ENCODE measurements at places on chromosomes 5 and 9.

DNA sequence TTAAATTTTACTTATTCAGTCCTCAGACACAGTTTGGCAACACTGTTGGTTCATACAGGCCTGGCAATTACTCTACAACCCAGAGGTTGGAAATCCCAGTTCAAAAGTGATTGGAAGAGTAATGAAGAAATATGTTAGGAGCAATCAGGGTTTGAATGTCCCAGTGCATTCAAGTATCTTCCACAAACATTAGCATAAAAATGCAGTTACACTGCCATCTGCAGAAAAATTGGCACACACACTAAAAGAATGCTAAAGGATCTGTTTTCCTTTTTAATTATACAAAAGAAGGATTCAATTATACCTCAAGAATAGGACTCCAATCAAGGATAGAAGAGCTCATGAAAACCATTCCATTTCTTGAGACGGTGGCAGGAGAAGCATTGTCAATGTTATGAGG, 130.2 kb downstream of the DNAH5 start:
- no peaks in the 10 kb centered on the region for H3K27me3 ChIP-seq
- no peaks in the 10 kb centered on the region for H3K4me1 ChIP-seq
- H3K27ac ChIP-seq: no peak overlapping the region
- DNase-seq: no peak
- H3K4me3 ChIP-seq: no peak overlapping the region

GRCh38 chr5:6176102-6176693, 202.1 kb downstream of the MED10 start:
- H3K27me3 ChIP-seq: no peaks in the 10 kb centered on the region
- H3K4me3 ChIP-seq: no peak overlapping the region
- no peaks in the 10 kb centered on the region for H3K36me3 ChIP-seq
- no peak for DNase-seq

DNA sequence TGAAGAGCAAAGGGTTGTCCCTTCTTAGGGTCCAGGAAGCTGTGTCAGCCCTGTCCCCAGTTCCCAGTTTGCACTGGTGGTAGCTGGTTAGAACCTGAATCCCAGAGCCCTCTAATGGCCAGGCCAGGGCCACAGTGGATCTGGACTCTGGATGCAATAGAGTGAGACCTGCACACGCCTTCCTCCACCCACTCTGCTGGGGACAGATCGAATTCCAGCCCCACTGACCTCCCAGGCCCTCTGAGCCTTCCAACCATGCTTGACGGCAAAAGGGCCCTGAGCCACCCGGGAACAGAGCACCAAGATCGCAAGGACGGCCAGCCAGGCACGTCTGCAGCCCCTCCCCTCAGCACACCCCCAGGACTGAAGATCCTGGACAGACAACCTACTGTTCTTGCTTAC, 23.7 kb downstream of the NAIF1 start:
- no peaks in the 10 kb centered on the region for H3K36me3 ChIP-seq
- H3K4me1 ChIP-seq: no peaks in the 10 kb centered on the region
- peaks cover 2% of the 10 kb centered on the region for H3K27me3 ChIP-seq
- no peak overlapping the region for H3K27ac ChIP-seq
- no peak for DNase-seq

DNA sequence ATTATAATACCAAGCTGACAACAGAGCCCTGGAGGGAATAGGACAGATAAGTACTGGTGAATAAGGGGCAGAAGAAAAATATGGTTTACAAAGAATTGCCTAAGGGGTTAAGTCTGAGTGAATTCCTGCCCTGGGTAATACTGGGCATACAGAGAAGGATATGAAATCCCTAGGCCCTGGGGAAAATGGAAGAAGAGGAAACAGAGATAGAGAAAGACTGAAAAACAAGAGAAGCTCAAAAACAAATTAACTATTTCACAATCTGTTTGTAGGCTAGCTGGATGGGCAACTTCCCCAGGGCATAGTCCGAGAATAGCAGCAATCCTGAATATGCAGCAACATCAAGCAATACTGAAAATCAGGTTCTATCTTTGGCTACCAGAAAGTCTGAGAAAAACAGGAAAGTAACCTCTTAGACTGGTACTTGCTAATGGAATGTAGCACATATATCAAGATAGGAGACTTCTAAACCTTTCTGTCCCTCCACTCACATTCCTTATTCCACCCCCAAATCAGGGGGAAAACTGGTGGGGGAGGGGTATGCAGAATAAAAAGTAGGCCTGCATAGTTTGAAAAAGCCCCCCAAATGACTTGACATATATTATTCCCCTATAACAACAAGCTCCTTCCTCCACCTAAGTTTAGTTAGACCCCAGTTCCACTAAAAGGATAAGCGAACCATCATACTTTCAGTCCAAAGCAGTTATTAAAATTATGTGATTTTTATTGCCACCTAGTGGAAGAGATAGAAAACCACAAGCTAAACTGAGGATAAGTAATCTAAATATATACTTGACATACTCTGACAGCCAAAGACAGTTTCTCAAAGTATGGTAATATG, 20.6 kb downstream of the SLC38A9 start:
- no peak overlapping the region for H3K27ac ChIP-seq
- no peaks in the 10 kb centered on the region for H3K4me1 ChIP-seq
- no peaks in the 10 kb centered on the region for H3K27me3 ChIP-seq
- H3K36me3 ChIP-seq: no peaks in the 10 kb centered on the region

GRCh38 chr5:8870959-8871355, 674.9 kb downstream of the SEMA5A start:
- H3K4me3 ChIP-seq: no peak overlapping the region
- no peaks in the 10 kb centered on the region for H3K36me3 ChIP-seq
- H3K27ac ChIP-seq: no peak overlapping the region
- no peaks in the 10 kb centered on the region for H3K27me3 ChIP-seq

GRCh38 chr5:65668696-65669095, 43.9 kb downstream of the SHLD3 start:
- peaks cover 3% of the 10 kb centered on the region for H3K4me1 ChIP-seq
- H3K27ac ChIP-seq: no peak overlapping the region
- no peaks in the 10 kb centered on the region for H3K27me3 ChIP-seq
- peaks cover 1% of the 10 kb centered on the region for H3K36me3 ChIP-seq
- no peak for DNase-seq

GRCh38 chr5:139226131-139226530, 28.0 kb upstream of the SIL1 start:
- no peaks in the 10 kb centered on the region for H3K36me3 ChIP-seq
- no peak overlapping the region for H3K4me3 ChIP-seq
- no peaks in the 10 kb centered on the region for H3K4me1 ChIP-seq
- H3K27me3 ChIP-seq: peaks cover 2% of the 10 kb centered on the region

- no peak for DNase-seq
- no peak overlapping the region for H3K27ac ChIP-seq
- H3K4me3 ChIP-seq: no peak overlapping the region
- H3K36me3 ChIP-seq: no peaks in the 10 kb centered on the region
- peaks cover 5% of the 10 kb centered on the region for H3K27me3 ChIP-seq
- peaks cover 10% of the 10 kb centered on the region for H3K4me1 ChIP-seq
These were observed 5.9 kb upstream of the CXXC5 start for GRCh38 chr5:139642213-139642612.

- no peak for DNase-seq
- no peaks in the 10 kb centered on the region for H3K27me3 ChIP-seq
- H3K27ac ChIP-seq: no peak overlapping the region
- H3K36me3 ChIP-seq: no peaks in the 10 kb centered on the region
- no peaks in the 10 kb centered on the region for H3K4me1 ChIP-seq
- H3K4me3 ChIP-seq: no peak overlapping the region
These were observed 34.3 kb upstream of the FRMD3 start for GRCh38 chr9:83572524-83572923.

DNA sequence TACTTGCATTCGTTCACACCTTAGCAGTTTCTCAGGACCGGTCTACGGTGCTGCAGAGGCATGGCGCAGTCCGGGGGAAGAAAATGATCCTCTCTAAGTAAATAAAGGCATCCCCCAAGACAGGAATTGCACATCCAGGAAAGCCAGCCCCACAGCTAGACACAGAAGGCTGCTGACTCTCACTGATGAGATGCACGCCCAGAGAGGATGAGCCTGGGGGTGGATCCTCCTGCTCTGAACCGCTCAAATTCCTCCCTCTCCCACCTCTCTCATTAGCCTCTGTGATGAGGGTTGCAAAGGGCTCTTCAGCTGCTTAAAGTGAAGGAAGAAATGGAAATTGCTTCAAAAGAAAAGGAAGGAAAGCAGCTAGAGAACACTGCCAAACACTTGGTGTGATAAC, 132.4 kb downstream of the TTLL11 start:
- H3K27ac ChIP-seq: no peak overlapping the region
- H3K27me3 ChIP-seq: no peaks in the 10 kb centered on the region
- no peak overlapping the region for H3K4me3 ChIP-seq
- no peaks in the 10 kb centered on the region for H3K36me3 ChIP-seq

GRCh38 chr5:173217626-173218397, 17.2 kb downstream of the NKX2-5 start:
- H3K4me1 ChIP-seq: no peaks in the 10 kb centered on the region
- DNase-seq: no peak
- no peaks in the 10 kb centered on the region for H3K27me3 ChIP-seq
- H3K36me3 ChIP-seq: no peaks in the 10 kb centered on the region
- no peak overlapping the region for H3K27ac ChIP-seq
- H3K4me3 ChIP-seq: no peak overlapping the region

GRCh38 chr5:110289512-110289810, 437.0 kb downstream of the TMEM232 start:
- H3K4me1 ChIP-seq: peaks cover 7% of the 10 kb centered on the region
- H3K27ac ChIP-seq: no peak overlapping the region
- H3K4me3 ChIP-seq: no peak overlapping the region
- DNase-seq: no peak
- no peaks in the 10 kb centered on the region for H3K27me3 ChIP-seq

GRCh38 chr9:121599872-121600585, 51.4 kb upstream of the DAB2IP start:
- peak overlapping the region; percentile 57 for H3K4me3 ChIP-seq
- no peak overlapping the region for H3K27ac ChIP-seq
- no peak for DNase-seq
- peaks cover 10% of the 10 kb centered on the region for H3K27me3 ChIP-seq
- H3K4me1 ChIP-seq: peaks cover 21% of the 10 kb centered on the region

- no peaks in the 10 kb centered on the region for H3K27me3 ChIP-seq
- no peaks in the 10 kb centered on the region for H3K36me3 ChIP-seq
- no peak overlapping the region for H3K4me3 ChIP-seq
- H3K4me1 ChIP-seq: no peaks in the 10 kb centered on the region
These were observed 21.7 kb downstream of the SLC6A18 start for GRCh38 chr5:1246711-1247431.

- H3K27me3 ChIP-seq: no peaks in the 10 kb centered on the region
- no peak for DNase-seq
- H3K4me3 ChIP-seq: no peak overlapping the region
- H3K4me1 ChIP-seq: no peaks in the 10 kb centered on the region
- H3K27ac ChIP-seq: no peak overlapping the region
These were observed 129.9 kb downstream of the BAAT start for GRCh38 chr9:101254733-101255433.

DNA sequence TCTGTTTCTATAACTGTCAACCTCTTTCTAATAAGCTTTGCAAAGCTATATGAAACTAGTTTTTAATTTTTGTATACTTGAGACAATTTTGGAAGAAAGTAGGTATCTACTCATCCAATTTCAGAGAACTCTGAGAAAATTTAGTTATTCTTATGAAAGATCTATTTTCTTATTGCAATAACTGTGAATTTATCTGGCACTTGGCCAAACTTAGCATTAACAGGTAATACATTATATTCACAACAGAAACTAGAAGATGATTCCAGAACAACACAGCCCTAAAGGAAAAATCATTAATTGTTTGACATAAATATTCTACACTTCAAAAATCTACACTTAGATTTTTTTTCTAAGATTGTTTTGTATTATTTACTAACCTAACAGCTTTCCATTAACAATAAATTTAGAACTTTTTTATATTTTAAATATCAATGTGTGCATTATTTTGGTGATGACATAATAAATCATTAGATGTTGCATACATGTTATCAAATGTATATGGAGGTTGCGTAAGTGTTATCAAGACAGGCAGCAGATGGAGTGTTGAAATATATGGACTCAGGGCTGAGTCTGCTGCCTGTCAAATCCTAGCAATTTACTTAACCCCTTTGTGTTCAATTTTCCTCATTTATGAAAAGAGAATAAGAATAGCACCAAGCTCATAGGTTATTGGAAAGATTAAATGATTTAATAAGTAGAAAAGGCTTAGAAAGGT, 141.8 kb downstream of the MUSK start:
- no peak overlapping the region for H3K27ac ChIP-seq
- no peak overlapping the region for H3K4me3 ChIP-seq
- DNase-seq: no peak
- peaks cover 3% of the 10 kb centered on the region for H3K4me1 ChIP-seq
- no peaks in the 10 kb centered on the region for H3K36me3 ChIP-seq
- no peaks in the 10 kb centered on the region for H3K27me3 ChIP-seq

DNA sequence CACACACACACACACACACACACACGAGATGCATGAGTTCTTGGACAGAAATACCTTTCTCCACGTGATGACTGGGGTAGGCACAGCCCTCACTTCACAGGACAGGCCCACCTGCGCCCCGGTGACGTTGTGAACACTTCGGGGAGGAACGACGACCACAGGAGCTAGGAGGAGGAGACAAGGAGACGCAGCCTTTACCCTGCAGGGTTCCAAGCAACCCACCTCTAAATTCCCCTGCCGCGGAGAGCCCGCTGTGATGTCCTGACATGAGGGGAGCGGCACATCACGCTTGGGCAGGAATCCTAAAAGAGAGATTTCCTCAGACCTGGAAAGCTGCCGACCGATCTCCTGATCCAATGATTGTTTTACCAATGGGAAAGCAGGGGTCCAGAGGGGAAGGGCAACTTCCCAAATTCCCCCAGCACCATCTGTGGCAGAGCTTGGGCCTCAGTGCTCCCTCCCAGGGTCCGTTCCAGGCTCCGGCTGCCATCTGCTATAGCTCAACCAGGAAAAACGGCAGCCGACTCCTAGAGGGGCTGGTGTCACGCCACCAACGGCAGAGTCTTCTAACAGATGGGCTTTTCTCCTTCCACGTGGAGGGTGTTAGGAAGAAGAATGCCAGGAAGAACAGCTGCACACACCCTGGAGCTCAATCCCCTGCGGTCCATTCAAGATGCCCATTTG, 10.1 kb downstream of the IGFBPL1 start:
- H3K27me3 ChIP-seq: peaks cover 18% of the 10 kb centered on the region
- H3K4me3 ChIP-seq: no peak overlapping the region
- H3K27ac ChIP-seq: no peak overlapping the region
- no peaks in the 10 kb centered on the region for H3K4me1 ChIP-seq

- peaks cover 4% of the 10 kb centered on the region for H3K27me3 ChIP-seq
- H3K27ac ChIP-seq: no peak overlapping the region
- H3K4me1 ChIP-seq: no peaks in the 10 kb centered on the region
- DNase-seq: no peak
These were observed 8.6 kb upstream of the PRRC1 start for GRCh38 chr5:127508644-127509373.

DNA sequence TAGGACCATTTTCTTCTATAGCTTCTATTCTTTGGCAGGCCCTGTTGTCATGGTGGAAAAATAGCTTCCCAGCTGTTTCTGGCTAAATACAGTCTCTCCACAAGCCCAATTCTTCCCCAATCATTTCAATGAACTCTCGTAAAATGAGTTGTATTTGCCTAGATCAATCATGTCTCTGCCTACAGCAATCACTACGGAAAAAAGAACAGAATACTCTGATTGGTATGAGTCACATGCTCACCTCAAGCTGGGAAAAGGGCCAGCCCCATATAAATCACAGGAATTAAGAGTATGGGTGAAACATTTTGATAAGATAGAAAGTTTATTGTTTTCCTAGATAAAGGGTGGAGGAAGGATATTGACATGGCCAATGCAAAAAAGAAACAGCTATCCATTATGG, 711.4 kb downstream of the EFNA5 start:
- no peaks in the 10 kb centered on the region for H3K4me1 ChIP-seq
- H3K36me3 ChIP-seq: no peaks in the 10 kb centered on the region
- DNase-seq: no peak
- no peaks in the 10 kb centered on the region for H3K27me3 ChIP-seq

GRCh38 chr5:160442824-160443431, 21.3 kb downstream of the PTTG1 start:
- peak; percentile 25 for DNase-seq
- no peak overlapping the region for H3K4me3 ChIP-seq
- H3K4me1 ChIP-seq: peaks cover 6% of the 10 kb centered on the region
- no peak overlapping the region for H3K27ac ChIP-seq
